ENCODE measurements at places on chromosomes 5 and 9.
A peak's percentile ranks its signal among the peaks of the same experiment; 100 is the strongest.

GRCh38 chr5:172602783-172603231 lies 38.3 kb upstream of the NEURL1B start:
- DNase-seq: no peak

- DNase-seq: no peak
Observed at GRCh38 chr9:114171500-114171899, 16.2 kb downstream of the COL27A1 start.

- no peak for DNase-seq
Observed at GRCh38 chr9:98162613-98163012, 29.8 kb downstream of the CORO2A start.

DNA sequence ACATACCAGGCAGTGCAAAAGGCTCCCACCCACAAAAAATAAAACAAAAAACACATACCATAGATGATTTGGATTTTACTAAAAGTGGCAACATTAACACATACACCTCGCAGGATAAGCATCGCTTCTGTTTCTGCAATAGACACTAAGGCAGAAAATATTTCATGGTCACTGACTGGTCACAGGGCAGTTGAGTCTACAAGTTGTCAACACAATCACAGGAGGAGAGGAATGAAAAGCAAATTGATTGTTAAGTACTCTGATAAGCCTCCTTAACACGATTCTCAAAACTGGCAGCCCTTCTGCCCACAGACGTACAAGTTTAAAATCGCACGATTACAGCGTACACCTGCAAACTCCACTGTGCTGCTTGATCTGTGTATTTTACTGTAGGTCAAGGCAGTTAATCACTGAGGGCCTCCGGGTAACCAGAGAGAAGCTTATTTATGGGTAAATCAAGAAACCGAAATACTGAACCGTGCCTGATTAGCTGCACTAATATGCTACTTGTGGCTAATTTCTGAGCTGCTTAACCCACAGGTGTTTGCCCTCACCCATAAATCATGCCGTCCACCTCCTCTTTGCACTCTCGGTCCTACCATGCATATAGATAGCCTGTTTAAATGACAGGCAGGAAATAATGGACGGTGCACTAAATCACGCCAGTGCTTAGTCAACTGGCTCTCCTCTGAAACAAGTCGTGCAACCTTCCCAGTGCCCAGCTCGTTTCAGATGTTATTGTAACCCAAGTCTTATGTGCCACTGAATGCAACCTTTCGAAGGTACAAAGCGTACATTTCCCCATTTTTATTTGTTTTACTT lies 659.4 kb upstream of the ADAMTS16 start:
- no peak for DNase-seq

GRCh38 chr9:125509476-125509875 lies 197.5 kb downstream of the MAPKAP1 start:
- DNase-seq: no peak

DNA sequence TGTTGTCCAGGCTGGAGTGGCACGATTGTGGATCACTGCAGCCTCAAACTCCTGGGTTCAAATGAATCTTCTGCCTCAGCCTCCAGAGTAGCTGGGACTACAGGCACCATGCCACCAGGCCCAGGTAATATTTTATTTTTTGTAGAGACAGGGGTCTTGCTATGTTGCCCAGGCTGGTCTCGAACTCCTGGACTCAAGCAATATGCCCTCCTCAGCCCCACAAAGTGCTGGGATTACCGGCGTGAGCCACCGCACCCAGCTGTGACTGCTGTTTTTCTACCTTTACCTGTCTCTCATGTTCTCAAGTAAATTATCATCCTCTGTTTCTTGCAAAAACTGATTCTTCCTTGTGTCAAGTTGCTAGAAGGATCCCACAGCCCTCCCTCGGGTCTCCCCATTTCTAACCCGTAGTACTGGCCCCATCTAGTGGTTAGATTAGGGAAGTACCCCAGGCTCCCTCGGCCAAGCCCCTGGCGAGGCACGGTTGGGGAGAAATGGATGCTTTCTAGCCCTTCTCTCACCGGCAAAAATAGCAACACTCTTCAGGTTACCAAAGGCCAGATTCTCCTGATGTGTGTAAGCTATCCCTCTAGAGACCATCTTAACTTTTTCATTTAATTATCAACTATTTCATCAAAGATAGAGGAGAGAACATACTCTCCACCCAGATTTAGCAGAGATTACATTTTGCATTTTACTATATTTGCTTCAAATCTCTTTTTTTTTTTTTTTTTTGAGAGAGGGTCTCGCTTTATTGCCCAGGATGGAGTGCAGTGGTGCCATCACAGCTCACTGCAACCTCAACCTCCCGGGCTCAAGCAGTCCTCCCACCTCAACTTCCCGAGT lies 19.2 kb upstream of the TOR1B start:
- DNase-seq: peak; percentile 27

GRCh38 chr9:132575005-132575609 lies 7.3 kb upstream of the BARHL1 start:
- DNase-seq: peak; percentile 75

DNA sequence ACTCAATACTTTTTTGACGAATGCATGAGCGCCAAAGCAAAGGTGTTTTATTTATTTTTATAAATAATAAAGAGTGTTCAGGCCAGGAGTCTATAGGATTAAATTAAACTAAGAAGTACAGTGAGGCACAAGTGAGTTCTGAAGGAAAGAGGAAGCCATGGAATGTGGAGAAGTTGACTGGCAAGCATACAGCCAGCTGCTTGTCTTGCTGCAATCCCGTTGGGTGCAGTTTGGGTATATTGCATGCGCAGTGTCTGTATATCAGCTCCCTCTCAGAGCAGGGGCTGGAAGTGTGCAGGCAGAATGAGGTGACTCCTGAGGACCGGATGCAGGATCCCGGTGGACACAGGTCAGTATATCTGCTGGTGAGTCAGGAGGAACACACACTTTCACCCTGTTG lies 315.6 kb downstream of the ZSWIM6 start:
- DNase-seq: no peak

GRCh38 chr5:72356361-72356760 lies 36.2 kb downstream of the PTCD2 start:
- no peak for DNase-seq

GRCh38 chr5:115392611-115393010 lies 96.2 kb upstream of the CCDC112 start:
- no peak for DNase-seq

GRCh38 chr9:82969291-82969690 lies 93.7 kb downstream of the RASEF start:
- DNase-seq: no peak

DNA sequence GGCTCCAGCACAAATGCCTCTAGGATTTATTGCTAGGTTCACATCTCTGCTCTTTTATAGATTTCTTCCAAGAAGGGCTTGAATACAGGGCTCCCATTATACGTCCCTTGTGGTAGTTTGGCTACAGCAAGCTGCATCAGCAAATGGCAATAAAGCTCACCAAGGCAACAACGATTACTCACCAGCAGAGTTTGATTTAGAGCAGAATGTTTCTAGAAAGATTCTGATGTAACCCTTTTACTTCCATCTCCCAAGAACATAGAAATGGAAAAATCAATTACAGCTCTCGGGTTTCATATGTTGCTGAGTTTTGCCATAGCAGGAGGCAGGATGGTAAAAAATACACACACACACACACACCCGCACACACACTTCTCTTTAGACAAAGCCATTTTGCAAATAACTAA lies 124.2 kb upstream of the TNPO1 start:
- DNase-seq: no peak

GRCh38 chr5:56440871-56441740 lies 208.0 kb upstream of the ANKRD55 start:
- DNase-seq: no peak

GRCh38 chr9:131609099-131609830 lies 63.9 kb downstream of the PRRT1B start:
- no peak for DNase-seq

GRCh38 chr9:70403166-70403565 lies 11.3 kb downstream of the KLF9 start:
- DNase-seq: no peak

DNA sequence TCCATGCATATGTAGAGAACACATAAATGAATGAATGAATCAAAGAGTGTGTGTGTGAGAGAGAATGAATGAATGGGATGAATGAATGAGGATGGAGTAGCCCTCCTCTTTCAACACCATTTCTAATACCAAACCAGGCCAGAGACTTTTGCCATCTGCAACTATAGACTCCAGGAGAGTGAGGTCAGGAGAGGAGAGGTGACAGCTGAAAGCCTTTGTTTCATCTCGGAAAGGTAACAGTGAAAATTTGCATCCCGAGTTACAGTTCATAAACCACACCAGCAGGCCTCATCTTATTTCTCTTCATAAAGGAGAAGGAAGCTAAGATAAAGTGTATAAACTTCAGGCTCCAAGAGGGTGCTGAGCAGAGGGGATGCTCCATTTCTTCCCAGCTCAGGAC lies 255.3 kb upstream of the KLF4 start:
- no peak for DNase-seq

- no peak for DNase-seq
Observed at GRCh38 chr9:81559709-81560108, 129.6 kb downstream of the TLE1 start.

GRCh38 chr5:27381686-27382085 lies 343.3 kb upstream of the CDH9 start:
- DNase-seq: no peak

GRCh38 chr5:150302301-150303069 lies at the start of gene ARSI:
TSS of gene ARSI (minus strand) at chr5:150302905. CDS start at chr5:150302373, 532 bp downstream.
- no peak for DNase-seq

DNA sequence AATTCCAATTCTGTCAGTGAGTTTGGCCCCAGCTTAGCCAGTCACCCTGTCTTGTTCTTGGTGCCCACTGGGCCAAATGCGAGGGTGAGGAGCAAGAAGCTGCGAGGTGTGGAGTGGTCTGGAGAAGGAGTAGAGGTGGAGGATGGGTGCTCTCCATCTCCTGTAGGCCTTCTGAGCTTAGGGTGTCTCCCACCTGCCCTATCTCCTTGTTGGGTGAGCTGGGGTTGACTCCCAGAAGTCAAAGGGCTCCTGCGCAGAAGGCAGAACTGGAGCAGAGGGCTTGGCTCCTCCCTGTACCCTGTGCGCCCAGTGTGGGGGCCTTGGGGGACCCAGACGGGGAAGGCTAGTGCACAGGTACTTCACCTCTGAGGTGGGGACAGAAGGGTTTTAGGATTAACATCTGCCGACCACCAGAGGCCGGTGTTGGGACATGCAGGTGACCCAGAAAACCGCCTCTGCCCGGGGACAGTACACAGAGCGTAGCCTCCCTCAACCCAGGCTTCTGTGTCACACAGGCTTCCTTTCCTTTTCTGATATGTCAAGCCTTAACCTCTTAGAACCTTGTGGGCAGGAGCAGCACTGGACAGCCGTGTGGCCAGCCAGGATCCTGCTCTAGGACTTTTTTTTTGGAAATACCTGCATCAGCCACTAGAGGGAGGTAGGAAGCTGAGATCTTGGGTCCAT lies 16.9 kb downstream of the IL5 start:
- DNase-seq: peak; percentile 4

GRCh38 chr9:105121861-105122430 lies 122.5 kb upstream of the SLC44A1 start:
- DNase-seq: no peak

- no peak for DNase-seq
Observed at GRCh38 chr5:146703899-146704298, 174.7 kb downstream of the PPP2R2B start.

DNA sequence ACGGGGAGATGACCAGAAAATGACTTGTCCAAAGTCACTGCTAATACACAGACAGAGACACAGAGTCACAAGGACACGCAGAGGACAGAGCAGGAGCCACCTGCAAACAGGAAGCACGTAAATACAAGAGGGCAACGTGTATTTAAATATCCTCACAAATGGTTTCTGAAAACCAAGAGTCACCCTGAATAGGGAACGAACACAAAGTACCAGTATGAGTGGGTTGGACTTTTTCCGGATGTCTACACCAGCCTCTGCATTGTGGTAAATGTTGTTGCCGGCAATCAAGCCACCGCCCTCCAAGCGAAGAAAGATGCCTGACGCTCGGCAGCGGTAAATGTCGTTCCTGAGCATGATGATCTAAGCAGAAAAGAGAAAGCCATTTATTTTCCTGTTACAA lies 44.5 kb downstream of the FBXO10 start:
- no peak for DNase-seq

All from NCI-H1092 (cell line).